ENCODE measurements at places on chromosomes 12 and 14.

- DNase-seq: no peak
These were observed 18.8 kb upstream of the FLVCR2 start for GRCh38 chr14:75559451-75560222.

GRCh38 chr12:6358881-6359280 lies 16.5 kb downstream of the SCNN1A start:
- DNase-seq: no peak

DNA sequence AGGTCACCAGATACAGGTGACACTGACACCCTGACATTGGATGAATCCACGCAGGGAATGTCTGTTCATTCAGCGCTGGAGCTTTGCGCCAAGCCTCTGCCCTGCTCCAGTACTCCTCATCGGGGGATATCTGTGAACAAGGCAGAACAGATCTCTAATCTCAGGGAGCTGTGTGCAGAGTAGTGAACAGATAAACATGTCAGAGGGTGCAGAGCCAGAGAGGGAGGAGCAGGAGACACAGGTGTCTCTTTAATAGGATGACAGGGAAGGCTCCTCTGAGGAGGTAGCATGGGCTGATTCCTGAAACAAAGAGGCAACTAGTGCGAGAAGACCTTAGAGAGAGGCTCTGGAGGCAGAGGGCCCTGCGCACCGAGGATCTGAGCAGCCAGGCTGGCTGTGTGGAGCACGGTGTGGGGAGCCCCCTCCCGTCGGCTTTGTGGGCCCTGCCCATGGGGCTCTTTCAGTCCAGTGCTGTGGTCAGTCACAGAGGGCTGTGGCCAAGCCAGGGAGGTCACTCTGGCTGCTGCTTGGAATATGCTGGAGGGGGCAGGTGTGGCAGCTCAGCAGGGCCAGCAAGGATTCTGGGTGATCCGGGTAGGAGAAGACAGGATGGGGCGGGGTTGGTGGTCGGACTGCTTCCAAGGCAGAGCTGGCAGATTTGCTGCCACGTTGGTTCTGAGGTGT lies 55.6 kb downstream of the TECPR2 start:
- no peak for DNase-seq

- no peak for DNase-seq
These were observed 10.0 kb upstream of the KRT82 start for GRCh38 chr12:52415870-52416750.

- no peak for DNase-seq
These were observed 121.2 kb upstream of the DAAM1 start for GRCh38 chr14:59067127-59067894.

- DNase-seq: no peak
These were observed 62.2 kb upstream of the WSCD2 start for GRCh38 chr12:108066583-108067577.

DNA sequence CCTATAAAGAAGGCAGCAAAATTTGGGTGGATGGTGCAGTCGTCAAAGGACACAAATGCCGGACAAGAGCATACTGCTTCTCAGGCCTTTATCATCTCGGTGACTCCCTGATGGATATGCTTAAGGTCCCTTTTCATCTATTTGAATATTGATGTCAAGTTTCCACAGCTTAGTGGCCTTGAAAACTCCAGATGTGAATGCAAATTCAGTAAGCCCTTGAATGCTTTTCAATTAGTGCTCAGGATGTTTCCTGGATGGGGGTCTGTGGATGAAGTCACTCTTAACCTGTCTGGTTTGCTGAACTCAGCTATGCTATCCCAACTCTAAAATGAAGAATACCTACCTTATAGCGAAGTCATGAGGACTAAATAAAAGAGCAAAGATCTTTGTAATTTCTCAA lies 10.7 kb downstream of the REM2 start:
- no peak for DNase-seq

GRCh38 chr12:59717436-59717835 lies 121.6 kb downstream of the SLC16A7 start:
- DNase-seq: no peak

GRCh38 chr14:100524233-100524932 lies 62.8 kb downstream of the BEGAIN start:
- DNase-seq: no peak

DNA sequence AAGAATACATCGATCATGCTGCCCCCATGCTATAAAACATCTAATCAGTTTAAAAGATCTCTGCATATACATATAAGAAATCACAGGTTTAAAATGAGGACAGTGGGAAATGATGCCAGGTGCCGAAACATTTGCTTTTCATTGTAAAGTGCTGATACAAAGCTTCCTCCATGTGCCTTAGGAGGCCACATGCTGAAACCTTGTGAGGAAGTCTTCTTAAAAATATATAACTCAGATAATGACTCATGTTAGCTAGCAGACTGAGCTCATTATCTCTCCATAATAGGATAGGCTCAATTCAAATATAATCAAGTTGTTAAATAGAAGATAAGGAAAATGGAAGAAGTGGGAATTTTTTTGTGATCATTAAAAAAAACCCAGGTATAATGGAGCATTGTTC lies 65.9 kb downstream of the RFX4 start:
- DNase-seq: no peak

- DNase-seq: no peak
These were observed 47.3 kb downstream of the FBXL14 start for GRCh38 chr12:1546931-1547640.

- DNase-seq: no peak
These were observed 1.2 kb upstream of the TRIM9 start for GRCh38 chr14:51095854-51096823.

- DNase-seq: no peak
These were observed 43.6 kb downstream of the PLEKHD1 start for GRCh38 chr14:69528143-69528542.

- no peak for DNase-seq
These were observed 13.7 kb downstream of the FGF6 start for GRCh38 chr12:4431866-4432265.

- no peak for DNase-seq
These were observed 2.6 kb downstream of the ARF6 start for GRCh38 chr14:49895480-49895879.
